ENCODE measurements at places on chromosomes 2 and 18. TPM values are rescaled to one million over a fixed set of nuclear protein-coding genes. Genes with fewer than 3 reads are reported as not detected.

Gene TUBA4A
- 59.2 TPM for total RNA-seq

Gene RAB31
- total RNA-seq: 107 TPM

Gene PRKAG3
- total RNA-seq: 1.0 TPM

Gene PTPN2
- 37.2 TPM for total RNA-seq
